ENCODE measurements at places on chromosomes 2 and 18.

GRCh38 chr18:32200766-32201165, 10.9 kb downstream of the MEP1B start:
- DNase-seq = no peak

DNA sequence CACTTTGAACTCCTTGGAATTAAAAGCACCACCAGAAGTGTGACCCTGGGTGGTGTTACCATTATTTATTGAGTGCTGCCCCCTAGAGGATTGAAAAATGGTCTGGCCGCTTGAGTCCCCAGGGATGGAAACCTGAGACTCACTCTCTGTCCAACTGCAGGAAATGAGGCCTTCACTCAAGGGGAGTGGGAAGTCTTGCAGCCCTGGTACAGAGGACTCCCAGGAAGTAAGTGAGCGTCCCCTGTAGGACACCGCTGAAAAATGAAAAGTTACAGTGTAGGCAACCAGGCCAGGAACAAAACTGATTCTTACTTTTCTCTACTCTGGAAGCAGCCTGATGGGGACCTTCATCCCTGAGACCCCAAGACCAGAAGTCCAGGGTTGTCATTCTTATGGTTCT, 2.2 kb upstream of the NRP2 start:
- DNase-seq = no peak

- no peak for DNase-seq
Measured at GRCh38 chr2:196434217-196434616, 205.3 kb upstream of the CCDC150 start.

- DNase-seq = no peak
Measured at GRCh38 chr2:233421091-233421816, 67.0 kb downstream of the DGKD start.

GRCh38 chr2:240630771-240631547, 5.7 kb downstream of the GPR35 start:
- no peak for DNase-seq

DNA sequence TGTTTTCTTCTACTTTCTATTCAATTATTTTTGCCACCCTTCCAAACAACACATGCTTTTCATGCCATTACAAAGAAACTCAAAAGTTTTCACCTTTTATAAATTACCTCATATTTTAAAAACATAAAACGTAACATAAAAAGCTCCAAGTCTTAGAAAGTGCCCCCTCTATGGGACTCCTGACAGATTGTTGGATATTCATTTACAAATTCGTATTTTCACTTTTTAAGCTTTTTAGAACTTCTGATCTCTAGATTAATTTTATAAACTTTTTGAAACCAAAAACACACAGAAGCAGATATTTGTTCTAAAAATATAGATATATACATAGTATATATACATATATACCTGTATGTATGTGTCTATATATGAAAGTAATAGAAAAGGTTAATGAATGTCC, 1.5 kb downstream of the COL5A2 start:
- DNase-seq = no peak

- DNase-seq = no peak
Measured at GRCh38 chr2:27799646-27800010, 28.1 kb downstream of the MRPL33 start.

Measured in stimulated activated CD8-positive, alpha-beta memory T cell treated with anti-CD3 and anti-CD28 coated beads, Interleukin-2, amount 100 ng/mL, for 48 hours (primary cell).